ENCODE measurements at places on chromosomes 2 and 18.

DNA sequence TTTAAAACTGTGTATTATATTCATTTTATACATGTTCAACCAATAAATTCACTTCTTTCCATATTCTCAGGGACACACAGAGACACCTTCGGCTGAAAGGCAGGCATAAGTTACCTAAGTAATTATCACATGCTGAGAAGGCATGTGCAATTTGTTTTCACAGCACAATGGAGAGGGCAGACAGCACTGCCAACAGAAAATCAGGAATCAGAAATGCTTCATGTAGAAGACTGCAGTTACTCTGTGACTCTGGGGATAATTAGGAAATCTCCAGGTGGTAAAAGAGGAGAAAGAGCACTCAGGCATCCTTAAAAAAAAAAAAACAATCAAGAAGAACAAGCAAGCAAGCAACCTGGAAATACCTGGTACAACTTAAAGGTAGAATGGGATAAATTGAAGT, 49.3 kb downstream of the DSEL start:
- no peak for DNase-seq

- DNase-seq: no peak
These were observed 25.9 kb downstream of the TMSB10 start for GRCh38 chr2:84931384-84931821.

GRCh38 chr2:68970566-68971265, 3.7 kb upstream of the GKN1 start:
- no peak for DNase-seq

DNA sequence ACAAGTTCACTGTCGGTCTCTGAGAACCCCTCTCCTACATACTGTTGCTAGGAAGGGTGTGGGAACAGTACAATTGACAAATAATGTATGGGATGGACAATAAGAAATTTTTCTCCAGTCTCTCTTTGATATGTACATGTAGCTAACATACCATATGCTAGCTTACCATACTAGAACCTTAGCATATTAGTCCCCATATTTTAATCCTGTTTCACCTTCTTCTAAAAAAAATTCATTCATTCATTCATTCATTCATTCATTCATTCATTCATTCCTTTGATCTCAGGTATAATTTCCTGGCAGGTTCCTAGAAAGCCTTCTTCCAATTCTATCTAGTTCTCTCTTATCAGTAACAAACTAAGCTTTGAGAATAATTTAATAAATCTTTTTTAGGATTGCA, 62.2 kb downstream of the TTC21B start:
- DNase-seq: no peak

- DNase-seq: no peak
These were observed 550.9 kb downstream of the ADCYAP1 start for GRCh38 chr18:1455605-1456004.
